Stimulated activated CD8-positive, alpha-beta memory T cell treated with anti-CD3 and anti-CD28 coated beads, Interleukin-12 subunit alpha, Interleukin-12 subunit beta, amount 100 ng/mL, for 4 hours (primary cell): ENCODE measurements at places on chromosomes 3 and 15.

DNA sequence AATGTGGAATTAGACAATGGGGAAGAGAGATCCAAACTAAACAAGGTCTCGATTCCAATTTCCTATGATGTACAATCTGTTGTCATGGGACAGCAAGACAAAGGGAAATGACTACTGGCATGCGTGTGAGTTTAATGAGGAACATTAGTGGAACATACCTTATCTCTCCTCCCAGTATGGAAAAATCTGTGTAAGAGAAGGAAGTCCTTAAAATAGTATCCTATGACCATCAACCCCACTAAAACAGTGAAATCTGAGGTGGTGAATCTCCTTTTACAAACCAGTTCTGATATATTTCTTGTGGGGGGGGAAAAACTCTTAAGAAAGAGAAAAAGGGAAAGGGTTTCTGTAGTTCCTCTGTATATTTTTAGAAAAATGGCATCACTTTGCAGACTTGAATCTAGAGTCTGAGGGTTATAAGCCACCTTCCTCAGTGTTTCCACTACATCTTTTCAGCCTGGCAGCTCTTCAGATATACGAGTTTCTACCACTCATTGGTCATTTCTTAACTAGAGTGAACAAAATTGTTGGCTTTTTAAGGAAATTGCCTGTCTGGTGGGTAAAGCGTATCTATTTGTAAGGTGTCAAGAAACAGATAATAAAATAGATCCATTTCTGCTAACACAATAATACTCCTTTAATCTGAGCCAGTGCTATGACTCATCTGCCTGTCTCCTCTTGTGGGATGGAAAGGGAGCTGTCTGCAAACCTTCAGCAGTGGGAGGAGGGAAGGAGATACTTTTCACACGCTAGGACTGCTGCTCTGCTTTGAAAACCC, 3.0 kb upstream of the TNFAIP8L3 start:
- DNase-seq, result no peak

DNA sequence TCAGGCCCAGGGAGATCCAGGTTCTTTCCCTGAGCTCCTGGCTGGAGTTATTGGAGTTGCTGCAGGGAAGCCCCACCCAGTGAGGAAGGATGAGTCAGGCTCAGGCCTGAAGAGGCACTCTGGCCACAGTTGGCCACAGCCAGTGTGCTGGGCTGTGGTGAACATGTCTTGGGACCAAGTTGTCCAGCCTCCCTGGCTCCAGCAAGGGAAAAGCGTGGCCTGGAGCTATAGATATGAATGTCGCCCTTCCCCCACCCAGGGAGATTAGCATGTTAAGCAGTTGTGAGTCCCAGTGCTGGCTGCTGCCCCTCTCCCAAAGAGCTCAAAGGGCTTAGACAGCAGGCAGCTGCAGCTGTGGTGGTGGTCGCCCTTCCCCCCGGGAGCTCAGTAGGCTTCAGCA, 963.2 kb downstream of the ROBO2 start:
- DNase-seq, result no peak

DNA sequence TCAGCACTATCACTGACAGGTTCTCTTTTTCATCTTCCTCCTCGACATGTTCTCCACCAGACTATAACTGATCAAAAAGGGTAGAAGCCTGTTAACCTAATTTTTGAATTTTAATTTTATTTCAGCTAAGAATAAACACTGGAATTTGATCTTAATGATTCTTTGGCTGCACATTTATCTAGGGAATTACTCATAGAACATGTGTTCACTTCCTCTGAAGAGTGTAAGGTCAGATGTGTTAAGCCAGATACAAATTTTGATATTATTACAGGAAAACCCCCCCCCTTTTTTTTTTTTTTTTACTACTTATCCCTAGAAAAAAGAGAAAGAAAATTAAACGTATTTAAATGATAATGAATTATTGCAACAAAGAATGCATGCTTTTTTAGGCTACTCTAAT, 15.0 kb downstream of the DCBLD2 start:
- DNase-seq, result no peak

DNA sequence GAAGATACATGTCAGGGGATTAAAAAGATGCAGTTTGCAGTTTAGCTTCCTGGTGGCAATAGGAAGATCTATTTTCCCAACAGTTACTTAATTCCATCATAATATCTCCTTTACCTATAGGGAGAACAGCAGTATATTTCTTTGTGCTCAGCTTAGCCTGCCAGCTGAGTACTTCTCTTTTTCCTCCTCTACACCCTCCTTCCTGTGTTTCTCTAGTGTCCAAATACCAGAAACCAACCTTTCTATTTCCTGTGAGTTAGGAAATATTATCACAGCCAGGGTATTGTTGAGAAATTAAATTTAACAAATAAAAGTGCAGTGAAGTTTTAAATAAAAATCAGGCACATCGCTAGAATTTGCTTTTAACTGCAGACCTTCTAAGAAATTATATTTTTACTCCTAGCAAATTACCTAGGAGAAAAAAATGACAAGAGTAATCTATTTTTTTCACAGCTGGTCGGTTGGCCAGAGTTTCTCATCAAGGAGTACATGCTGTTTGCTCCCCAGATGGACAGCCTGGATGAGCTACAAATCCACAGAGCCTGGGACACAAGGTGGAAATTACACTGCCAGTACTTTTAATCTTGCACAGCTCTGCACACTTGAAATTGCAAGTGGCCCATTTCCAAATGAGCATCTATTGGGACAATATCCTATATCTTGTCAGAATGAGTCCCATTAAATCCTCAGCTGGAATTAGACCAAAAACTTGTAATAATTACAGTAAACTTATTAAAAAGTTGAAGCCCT, 185.2 kb upstream of the CFAP20DC start:
- DNase-seq, result no peak

GRCh38 chr15:101615986-101616848, 36.0 kb downstream of the TM2D3 start:
- no peak for DNase-seq

DNA sequence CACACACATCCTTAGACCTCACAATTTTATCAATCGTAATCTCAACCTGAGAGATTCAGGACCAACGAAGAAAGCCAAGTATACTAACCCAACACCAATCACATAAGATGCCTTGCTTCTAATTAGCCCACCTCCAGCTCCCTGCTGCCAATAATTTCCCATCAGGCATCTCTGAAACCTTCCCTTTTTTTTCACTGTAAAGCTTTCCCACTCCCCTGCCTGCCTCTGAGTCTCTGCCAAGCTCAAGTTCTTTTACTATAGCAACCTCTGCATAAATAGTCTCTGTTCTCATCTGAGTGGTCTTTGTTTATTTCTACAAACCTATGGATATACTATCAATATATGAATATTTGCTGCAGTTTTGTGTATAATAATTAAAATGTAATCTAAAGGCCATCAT, 86.5 kb downstream of the PIK3CB start:
- no peak for DNase-seq

- no peak for DNase-seq
These were observed 43.2 kb downstream of the SRGAP3 start for GRCh38 chr3:9206287-9206686.
